ENCODE measurements at places on chromosomes 3 and 15. TPM values are rescaled to one million over a fixed set of nuclear protein-coding genes. Genes with fewer than 3 reads are reported as not detected.

- no peaks in the 10 kb centered on the region for H3K36me3 ChIP-seq
- peaks cover 13% of the 10 kb centered on the region for H3K4me1 ChIP-seq
- H3K27me3 ChIP-seq: no peaks in the 10 kb centered on the region
- H3K27ac ChIP-seq: no peak overlapping the region
Observed at GRCh38 chr3:9914011-9914410, 2.9 kb upstream of the IL17RC start.

- H3K4me3 ChIP-seq: no peak overlapping the region
- DNase-seq: no peak
- peaks cover 11% of the 10 kb centered on the region for H3K27me3 ChIP-seq
- H3K36me3 ChIP-seq: no peaks in the 10 kb centered on the region
Observed at GRCh38 chr15:73879426-73879825, 6.1 kb downstream of the TBC1D21 start.

GRCh38 chr15:43799209-43799944 lies 643 bp downstream of the SERINC4 start:
- no peaks in the 10 kb centered on the region for H3K27me3 ChIP-seq
- no peak for DNase-seq
- H3K4me1 ChIP-seq: peaks cover 12% of the 10 kb centered on the region
- peaks cover 20% of the 10 kb centered on the region for H3K36me3 ChIP-seq
- no peak overlapping the region for H3K4me3 ChIP-seq

- DNase-seq: no peak
- H3K27ac ChIP-seq: no peak overlapping the region
- no peaks in the 10 kb centered on the region for H3K4me1 ChIP-seq
Observed at GRCh38 chr3:98038286-98038685, 3.2 kb upstream of the GABRR3 start.

- no peaks in the 10 kb centered on the region for H3K4me1 ChIP-seq
- no peak overlapping the region for H3K27ac ChIP-seq
- DNase-seq: no peak
- no peaks in the 10 kb centered on the region for H3K36me3 ChIP-seq
- no peaks in the 10 kb centered on the region for H3K27me3 ChIP-seq
Observed at GRCh38 chr15:31457631-31458526, 131.2 kb downstream of the KLF13 start.

GRCh38 chr15:35505809-35506208 lies 40.2 kb downstream of the DPH6 start:
- H3K4me1 ChIP-seq: no peaks in the 10 kb centered on the region
- no peak overlapping the region for H3K4me3 ChIP-seq
- no peak for DNase-seq
- H3K27me3 ChIP-seq: no peaks in the 10 kb centered on the region

DNA sequence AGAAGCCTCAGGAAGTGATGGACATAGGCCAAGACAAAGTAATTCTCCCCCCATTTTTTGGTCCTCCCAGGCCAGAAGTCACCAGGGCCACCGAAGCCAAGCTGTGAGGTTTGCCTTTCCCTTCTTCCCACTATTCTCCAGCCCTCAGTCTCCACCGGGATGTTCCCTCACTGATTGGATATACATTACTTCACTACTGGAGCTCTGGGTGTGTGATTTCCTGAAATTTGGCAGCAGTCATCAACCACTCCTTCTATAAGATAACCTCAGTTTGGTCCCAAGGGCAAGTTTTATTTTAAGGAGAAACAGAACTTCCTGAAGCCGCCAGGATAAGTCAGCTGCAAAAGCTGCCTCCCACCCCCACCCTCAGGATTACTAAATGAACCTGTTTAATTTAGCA lies 11.3 kb downstream of the SLCO2A1 start:
- peaks cover 9% of the 10 kb centered on the region for H3K4me1 ChIP-seq
- H3K36me3 ChIP-seq: no peaks in the 10 kb centered on the region
- H3K27me3 ChIP-seq: no peaks in the 10 kb centered on the region
- no peak for DNase-seq
- H3K27ac ChIP-seq: no peak overlapping the region

- H3K4me1 ChIP-seq: no peaks in the 10 kb centered on the region
- H3K27ac ChIP-seq: no peak overlapping the region
- no peak overlapping the region for H3K4me3 ChIP-seq
- H3K36me3 ChIP-seq: no peaks in the 10 kb centered on the region
Observed at GRCh38 chr3:60594025-60594424, 657.2 kb downstream of the FHIT start.

- H3K4me1 ChIP-seq: no peaks in the 10 kb centered on the region
- H3K36me3 ChIP-seq: no peaks in the 10 kb centered on the region
- no peak overlapping the region for H3K4me3 ChIP-seq
- DNase-seq: no peak
Observed at GRCh38 chr15:57227166-57227565, 149.1 kb upstream of the CGNL1 start.

DNA sequence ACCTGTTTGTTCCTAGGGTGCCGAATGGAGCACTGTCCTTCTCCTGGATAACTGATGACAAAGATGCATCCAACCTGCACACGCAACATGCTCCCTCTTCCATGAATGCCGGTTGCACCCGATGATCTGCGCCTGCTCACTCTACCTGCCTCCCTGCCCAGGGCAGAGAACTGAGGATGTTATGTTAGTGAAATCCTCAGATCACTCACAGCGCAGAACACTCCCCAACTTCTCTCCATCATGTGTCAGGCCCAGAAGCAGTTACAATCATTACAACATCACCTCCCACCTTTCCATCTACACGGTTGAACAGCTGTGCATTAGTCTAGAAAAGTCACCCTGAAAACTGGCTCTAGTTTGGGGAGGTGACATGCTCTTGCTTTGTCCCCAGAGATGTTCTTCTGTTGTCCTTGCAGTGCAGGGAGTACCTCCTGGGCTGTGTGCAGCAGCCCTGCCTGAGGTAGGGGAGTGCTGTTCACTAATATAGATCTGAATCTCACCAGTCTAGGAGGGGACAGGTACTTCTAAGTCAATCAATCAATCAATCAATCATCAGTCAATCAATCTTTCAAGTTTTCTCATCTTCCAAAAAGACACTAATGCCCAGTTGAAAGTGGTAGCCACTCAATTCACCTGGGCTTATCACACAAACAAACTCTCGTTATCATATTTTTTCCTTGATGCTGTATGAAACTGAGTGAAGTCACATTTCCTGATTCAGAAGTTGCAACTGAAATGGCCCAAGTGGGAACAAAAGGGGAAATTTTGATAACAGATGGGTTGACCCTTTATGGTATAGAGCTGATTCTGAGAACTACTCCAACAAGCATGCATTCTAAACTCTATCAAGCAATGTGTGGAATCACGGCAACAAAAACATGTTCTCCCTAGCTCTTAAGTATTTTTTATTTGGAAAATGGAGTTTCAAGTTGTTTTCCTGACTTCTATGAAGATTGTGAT lies 15.4 kb upstream of the ISLR start:
- no peaks in the 10 kb centered on the region for H3K36me3 ChIP-seq
- DNase-seq: no peak
- no peaks in the 10 kb centered on the region for H3K4me1 ChIP-seq
- no peak overlapping the region for H3K27ac ChIP-seq
- peaks cover 11% of the 10 kb centered on the region for H3K27me3 ChIP-seq
- H3K4me3 ChIP-seq: no peak overlapping the region

- H3K4me1 ChIP-seq: peaks cover 40% of the 10 kb centered on the region
- DNase-seq: no peak
- no peaks in the 10 kb centered on the region for H3K36me3 ChIP-seq
Observed at GRCh38 chr15:94610069-94610468, 378.7 kb downstream of the MCTP2 start.

- H3K36me3 ChIP-seq: no peaks in the 10 kb centered on the region
- H3K27ac ChIP-seq: no peak overlapping the region
- no peak for DNase-seq
Observed at GRCh38 chr15:69391046-69391757, 22.9 kb upstream of the KIF23 start.

GRCh38 chr3:197082871-197083270 lies 53.3 kb upstream of the MELTF start:
- H3K27ac ChIP-seq: no peak overlapping the region
- DNase-seq: no peak
- no peaks in the 10 kb centered on the region for H3K27me3 ChIP-seq

DNA sequence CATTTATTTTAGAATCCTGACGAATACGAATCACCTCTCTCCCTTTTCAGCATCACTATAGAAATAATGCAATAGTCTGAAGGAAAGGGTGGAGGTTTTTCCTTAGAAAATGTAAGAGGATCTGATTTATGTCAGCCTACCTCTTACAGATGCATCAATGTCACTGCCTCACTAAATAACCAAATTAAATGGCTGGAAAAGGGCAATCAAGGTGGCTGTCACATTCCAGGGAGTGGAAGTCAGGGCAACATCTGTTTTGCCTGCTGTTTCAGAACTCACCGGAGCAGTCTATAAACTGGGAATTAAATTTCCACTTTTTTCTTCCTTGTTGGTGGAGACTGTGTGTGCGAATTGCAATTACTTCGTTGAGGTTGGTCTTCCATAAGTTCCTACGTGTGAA lies 299.3 kb upstream of the PDZRN3 start:
- H3K27ac ChIP-seq: no peak overlapping the region
- no peak overlapping the region for H3K4me3 ChIP-seq
- H3K27me3 ChIP-seq: no peaks in the 10 kb centered on the region
- H3K4me1 ChIP-seq: no peaks in the 10 kb centered on the region

DNA sequence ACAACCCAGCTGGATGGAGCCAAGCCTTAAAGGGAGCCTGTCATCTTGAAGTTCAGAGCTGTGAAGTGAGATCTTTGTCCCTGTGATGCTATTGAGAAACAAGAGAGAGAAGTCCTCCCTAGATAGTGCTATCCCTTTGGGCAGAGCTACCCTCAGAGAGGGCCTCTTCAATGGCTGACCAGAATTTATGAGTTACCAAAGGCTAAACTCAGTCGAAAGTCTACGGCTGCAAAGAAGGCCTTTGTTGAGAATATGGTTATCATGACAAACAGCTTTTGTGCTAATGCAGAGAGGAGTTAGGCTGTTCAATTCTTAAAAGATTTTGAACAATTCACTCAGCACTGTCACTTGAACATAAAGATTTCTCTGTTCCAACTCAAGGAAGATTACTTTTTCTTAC lies 65.9 kb upstream of the C3orf80 start:
- H3K27me3 ChIP-seq: no peaks in the 10 kb centered on the region
- no peak overlapping the region for H3K27ac ChIP-seq
- no peak for DNase-seq
- H3K36me3 ChIP-seq: no peaks in the 10 kb centered on the region
- no peaks in the 10 kb centered on the region for H3K4me1 ChIP-seq
- no peak overlapping the region for H3K4me3 ChIP-seq

- no peaks in the 10 kb centered on the region for H3K4me1 ChIP-seq
- H3K27me3 ChIP-seq: no peaks in the 10 kb centered on the region
- DNase-seq: no peak
- peaks cover 32% of the 10 kb centered on the region for H3K36me3 ChIP-seq
- H3K4me3 ChIP-seq: no peak overlapping the region
Observed at GRCh38 chr3:139374099-139374498, 15.3 kb downstream of the COPB2 start.

DNA sequence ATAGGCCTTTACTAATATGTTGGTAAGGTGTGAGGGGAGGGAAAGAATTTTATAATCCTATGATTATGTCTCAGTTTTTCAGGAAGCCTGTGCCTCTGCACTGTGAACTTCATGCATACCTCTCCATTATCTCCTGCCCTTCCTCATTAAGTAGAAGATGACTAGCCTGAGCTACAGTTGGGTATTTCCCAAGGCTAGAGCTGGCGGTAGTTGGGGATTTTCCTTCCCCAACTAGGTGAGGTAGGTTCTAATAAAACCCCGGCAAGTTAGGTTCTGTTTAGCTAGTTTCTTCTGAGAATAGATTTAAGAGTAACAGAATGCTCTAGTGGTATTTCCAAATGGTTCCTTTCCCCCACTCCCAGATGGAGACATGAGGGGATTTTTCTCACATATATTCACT lies 414.5 kb downstream of the GRM7 start:
- DNase-seq: no peak
- H3K27ac ChIP-seq: no peak overlapping the region
- H3K36me3 ChIP-seq: no peaks in the 10 kb centered on the region
- H3K4me1 ChIP-seq: peaks cover 13% of the 10 kb centered on the region

DNA sequence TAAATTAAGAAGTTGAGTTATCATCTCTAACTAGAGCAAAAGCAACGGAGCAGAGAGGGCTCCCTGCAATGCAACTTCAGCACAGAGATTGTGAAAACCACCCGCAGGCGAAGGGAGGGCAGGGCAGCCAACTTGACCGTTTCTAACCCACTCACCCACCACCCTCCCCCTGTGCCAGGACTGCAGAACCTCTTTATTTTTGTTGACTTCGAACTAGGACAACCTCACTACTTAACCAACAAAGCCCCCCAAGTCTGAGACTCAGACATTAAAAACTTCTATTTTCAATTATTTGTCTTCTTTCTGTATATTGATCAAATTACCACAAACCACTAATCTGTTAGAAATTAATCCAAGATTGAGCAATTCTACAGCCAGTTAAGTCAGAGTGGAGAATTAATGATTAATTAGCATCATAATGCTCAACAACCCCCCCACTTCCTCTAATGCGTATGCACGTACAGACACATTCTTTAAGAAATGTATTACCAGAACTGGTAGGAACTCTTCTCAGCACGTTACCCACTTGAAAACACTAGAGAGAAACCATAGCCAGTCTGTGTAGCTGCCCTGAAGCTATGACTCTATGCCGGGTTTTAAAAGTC lies 2.0 kb downstream of the MGLL start:
- no peaks in the 10 kb centered on the region for H3K36me3 ChIP-seq
- H3K4me3 ChIP-seq: no peak overlapping the region
- H3K27me3 ChIP-seq: no peaks in the 10 kb centered on the region
- H3K4me1 ChIP-seq: peaks cover 23% of the 10 kb centered on the region

GRCh38 chr3:196251918-196252317 lies 35.6 kb downstream of the SLC51A start:
- DNase-seq: no peak
- H3K4me3 ChIP-seq: no peak overlapping the region
- no peaks in the 10 kb centered on the region for H3K4me1 ChIP-seq
- no peak overlapping the region for H3K27ac ChIP-seq
- no peaks in the 10 kb centered on the region for H3K27me3 ChIP-seq

GRCh38 chr3:71705681-71706080 lies 19.5 kb downstream of the EIF4E3 start:
- H3K36me3 ChIP-seq: no peaks in the 10 kb centered on the region
- H3K4me1 ChIP-seq: peaks cover 30% of the 10 kb centered on the region
- no peaks in the 10 kb centered on the region for H3K27me3 ChIP-seq
- no peak overlapping the region for H3K4me3 ChIP-seq

DNA sequence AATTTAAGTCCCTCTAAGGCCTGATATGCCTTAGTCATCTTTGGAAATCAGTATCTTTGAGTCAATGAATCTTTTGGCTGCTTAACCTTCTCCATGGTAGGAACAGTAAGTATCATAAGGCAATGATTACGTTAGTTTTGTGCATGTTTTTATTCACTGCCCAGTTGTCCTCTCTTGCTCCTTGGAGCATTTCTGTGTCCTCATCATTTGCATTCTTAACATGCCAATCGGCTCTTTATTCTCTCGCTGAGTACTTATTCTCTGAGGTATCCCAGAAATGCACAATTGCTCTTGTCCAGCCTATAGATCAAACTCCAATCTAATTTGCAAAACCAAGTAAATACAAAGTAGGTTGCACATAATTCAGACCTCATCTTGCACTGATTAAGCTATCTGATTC lies 405.0 kb upstream of the IL12A start:
- H3K27me3 ChIP-seq: peaks cover 24% of the 10 kb centered on the region
- no peak overlapping the region for H3K27ac ChIP-seq
- H3K4me1 ChIP-seq: no peaks in the 10 kb centered on the region
- no peak for DNase-seq
- no peaks in the 10 kb centered on the region for H3K36me3 ChIP-seq

CCDC51 gene
- total RNA-seq: 9.8 TPM

SCN11A gene
- total RNA-seq: not detected

DNAH1 gene
- total RNA-seq: 5.8 TPM

FAM174B gene
- total RNA-seq: 30.2 TPM

MYL3 gene
- total RNA-seq: not detected

PLIN1 gene
- 0.12 TPM for total RNA-seq

Data from endothelial cell of umbilical vein (primary cell).